ENCODE measurements at places on chromosomes 16 and 17. TPM values are rescaled to one million over a fixed set of nuclear protein-coding genes. Genes with fewer than 3 reads are reported as not detected.

The IGFALS gene
- 0.30 TPM for total RNA-seq

The GUCY2D gene
- not detected for total RNA-seq

The PLEKHH3 gene
- total RNA-seq = 24.0 TPM

The CEP95 gene
- 11.3 TPM for total RNA-seq

The EXOC3L1 gene
- not detected for total RNA-seq

The PRSS53 gene
- total RNA-seq = 2.1 TPM
